ENCODE measurements at places on chromosomes 16 and 17.

DNA sequence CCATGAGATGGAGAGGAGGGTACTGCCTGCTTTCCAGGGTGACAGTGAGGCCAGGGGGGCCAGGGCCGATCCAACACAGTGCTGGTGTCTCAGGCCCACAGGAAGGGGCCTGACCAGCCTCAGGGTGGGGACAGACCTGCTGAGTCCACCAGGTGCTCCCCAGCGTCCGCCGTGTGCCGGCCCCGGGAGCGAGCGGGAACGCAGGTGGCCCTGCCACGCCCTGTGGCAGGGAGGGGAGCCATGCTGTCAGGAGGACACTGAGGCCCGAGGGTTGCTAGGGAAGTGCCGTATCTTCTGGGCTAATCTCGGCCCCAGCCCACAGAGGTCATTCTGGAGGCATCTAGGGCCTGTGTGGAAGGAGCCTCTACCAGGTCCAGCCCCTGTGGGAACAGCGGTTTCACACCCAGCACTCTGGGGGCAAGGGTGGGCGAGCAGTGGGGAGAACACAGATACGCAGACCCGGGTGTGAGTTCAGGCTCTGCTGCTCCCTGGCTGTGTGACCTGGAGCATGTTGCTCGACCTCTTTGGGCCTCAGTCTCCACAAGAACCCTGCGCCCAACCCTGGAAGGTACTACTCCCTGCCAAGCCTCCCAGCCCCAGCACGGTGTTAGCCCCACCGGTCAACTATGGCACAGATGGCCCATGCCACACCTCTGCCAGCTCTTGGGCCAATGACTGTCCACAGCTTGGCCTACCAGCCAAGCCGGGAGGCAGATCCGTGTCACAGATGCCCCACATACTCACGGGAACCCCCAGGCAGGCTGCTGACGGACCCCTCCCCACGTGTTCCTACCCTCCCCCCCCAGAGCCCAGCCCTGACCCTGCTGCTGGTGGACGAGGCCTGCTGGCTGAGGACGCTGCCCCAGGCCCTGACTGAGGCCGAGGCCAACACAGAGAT, 43.9 kb upstream of the ZC3H18 start:
- no peak for DNase-seq

DNA sequence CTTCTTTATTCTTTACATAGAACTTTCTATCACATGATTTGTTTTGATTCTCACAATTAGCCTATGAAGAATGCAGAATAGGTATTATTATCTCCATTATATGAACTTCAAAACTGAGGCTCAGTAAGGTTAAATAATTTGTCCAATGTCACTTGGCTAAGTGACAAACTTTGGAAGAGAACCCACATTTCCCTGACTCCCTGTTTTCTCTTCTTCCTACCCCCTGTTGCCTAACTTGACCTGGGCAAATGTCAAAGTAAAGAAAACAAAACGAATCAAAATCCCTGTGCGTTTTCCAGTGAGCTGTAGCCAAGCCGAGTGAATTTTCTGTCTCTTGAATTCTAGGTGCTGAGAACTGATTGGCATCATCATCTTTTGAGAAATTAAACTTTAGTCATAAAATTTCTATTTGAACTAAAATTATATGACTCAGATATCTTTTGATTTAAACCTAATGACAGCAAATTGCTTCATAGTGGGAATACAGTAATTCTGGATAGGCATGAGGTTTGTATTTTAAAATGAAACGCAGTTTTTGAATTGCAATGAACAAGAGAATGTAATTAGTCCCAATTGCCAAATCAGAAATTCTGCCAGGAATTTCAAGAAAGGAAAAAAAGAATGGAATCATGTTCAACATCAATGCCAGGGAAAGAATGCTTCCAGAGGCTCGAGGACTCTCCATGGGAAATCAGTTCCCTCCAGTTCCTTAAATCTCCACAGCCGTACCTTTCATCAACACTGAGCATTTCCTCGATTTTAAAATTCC, 4.6 kb upstream of the NACA2 start:
- DNase-seq, result no peak

DNA sequence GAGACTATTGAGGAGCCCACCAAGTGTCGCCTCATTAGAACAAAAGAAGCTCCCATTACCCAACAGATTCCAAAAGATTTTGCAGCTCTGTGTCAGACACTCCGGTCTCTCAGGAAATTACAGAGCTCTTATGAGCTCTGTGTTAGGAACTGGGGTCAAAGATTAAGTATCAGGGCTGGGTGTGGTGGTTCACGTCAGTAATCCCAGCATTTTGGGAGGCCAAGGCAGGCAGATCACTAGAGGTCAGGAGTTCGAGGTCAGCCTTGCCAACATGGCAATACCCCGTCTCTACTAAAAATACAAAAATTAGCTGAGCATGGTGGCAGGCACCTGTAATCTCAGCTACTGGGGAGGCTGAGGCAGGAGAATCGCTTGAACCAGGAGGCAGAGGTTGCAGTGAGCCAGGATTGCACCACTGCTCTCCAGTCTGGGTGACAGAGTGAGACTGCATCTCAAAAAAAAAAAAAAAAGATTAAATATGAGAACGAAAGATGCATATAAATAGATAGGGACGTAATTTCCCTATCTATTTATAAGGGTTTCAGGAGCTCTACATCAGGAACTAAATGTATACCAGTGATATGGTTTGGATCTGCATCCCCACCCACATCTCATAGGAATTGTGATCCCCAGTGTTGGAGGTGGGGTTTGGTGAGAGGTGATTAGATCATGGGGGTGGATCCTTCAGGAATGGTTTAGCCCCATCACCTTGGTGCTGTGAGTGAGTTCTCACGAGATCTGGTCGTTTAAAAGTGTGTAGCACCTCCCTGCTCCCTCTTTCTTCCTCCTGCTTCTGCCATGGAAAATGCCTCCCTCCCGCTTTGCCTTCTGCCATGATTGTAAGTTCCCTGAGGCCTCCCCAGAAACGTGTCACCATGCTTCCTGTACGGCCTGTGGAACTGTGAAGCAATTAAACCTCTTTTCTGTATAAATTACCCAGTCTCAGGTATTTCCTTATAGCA, 111.4 kb downstream of the PRKCA start:
- no peak for DNase-seq

DNA sequence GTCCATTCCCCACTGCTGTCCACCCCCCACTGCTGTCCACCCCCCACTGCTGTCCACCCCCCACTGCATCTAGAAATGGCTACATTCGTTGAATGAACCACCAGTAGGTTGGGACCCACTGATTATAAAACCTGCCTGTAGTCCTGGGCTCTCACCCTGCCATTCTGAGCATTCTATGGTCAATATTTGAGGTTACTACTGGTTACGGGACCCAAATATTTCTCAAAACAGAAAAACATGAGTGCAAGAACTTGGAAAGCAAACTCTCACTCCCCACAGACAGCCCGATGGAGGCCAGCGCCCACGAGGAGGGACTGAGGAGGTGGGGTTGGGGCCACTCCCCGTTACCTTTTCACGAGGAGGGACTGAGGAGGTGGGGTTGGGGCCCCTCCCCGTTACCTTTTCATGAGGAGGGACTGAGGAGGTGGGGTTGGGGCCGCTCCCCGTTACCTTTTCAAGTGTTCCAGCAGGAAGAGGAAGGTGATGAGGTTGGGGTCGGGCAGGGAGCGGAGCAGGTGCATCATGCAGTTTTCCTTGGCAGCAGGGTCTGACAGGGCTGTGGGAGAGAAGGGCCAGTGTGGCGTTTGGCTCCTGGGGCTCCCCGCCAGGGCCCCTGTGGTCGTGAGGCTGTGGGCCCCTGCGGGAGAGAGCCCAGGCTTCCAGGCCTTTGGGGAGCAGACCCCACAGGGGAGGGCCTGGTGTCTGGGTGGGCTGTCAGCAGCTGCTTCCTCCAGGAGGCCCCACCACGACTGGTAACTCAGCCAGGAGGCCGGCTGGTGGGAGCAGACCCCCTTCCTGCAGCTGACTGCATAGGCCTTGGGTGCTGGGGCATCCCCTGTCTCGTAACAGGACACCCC, 12.5 kb downstream of the TIMM22 start:
- no peak for DNase-seq

- peak; percentile 16 for DNase-seq
Observed at GRCh38 chr16:53503991-53504663, 1.1 kb upstream of the AKTIP start.

DNA sequence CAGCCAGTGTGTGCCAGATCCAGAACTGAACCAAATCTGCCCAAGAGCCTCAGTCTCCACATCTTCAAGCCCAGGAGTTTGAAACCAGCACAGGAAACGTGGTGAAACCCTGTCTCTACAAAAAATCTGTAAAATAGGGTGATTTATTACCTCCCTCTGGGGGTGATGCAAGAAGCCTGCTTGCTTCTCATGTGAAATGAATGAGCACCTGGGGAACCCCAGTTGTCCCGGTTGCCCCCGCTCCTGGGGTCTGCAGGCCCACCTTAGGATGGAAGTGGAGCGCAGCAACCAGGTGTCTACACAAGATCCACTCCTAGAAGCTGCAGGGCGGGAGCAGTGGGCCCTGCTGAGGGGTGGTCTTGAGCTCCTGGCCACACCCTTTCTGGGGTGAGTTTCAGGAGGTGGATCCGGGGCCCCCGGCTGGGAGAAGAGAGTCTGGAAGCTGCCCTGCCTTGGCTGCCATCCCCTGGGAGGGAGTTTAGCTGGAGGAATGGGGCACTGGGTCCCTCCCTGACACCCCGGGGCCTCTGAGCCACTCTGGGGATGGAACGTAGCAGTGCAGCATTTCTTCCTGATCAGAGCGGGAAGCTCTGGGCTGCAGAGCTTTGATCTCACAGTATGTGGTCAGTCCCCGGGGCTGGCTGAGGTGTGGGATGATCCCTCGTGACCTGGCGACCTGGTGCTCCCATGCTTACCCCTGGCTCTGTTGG, 117.8 kb downstream of the RAB11FIP4 start:
- no peak for DNase-seq

DNA sequence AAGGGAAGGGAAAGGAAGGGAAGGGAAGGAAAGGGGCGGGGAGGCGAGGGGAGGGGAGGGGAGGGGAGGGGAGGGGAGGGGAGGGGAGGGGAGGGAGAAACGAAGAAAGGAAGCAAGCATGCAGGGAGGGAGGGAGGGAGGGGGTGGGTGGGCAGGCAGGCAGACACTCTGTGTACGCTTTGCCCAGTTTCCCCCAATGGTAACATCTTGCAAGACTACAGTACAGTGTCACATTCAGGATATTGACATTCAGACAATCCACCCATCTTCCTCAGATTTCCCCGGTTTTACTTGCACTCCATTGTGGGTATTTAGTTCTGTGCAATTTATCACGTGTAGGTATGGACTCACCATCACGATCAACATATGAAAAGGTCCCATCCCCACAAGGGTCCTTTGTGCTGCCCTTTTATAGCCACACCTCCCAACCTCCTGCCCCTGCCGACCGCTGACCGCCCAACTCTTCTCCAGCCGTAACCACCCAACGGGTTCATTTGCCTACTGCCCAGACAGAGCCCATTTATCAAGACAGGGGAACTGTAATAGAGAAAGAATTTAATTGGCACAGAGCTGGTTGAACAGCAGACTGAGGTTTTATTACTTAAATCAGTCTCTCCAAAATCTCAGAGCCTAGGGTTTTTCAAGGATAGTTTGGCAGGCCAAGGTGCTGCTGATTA, 91.4 kb upstream of the FA2H start:
- no peak for DNase-seq

DNA sequence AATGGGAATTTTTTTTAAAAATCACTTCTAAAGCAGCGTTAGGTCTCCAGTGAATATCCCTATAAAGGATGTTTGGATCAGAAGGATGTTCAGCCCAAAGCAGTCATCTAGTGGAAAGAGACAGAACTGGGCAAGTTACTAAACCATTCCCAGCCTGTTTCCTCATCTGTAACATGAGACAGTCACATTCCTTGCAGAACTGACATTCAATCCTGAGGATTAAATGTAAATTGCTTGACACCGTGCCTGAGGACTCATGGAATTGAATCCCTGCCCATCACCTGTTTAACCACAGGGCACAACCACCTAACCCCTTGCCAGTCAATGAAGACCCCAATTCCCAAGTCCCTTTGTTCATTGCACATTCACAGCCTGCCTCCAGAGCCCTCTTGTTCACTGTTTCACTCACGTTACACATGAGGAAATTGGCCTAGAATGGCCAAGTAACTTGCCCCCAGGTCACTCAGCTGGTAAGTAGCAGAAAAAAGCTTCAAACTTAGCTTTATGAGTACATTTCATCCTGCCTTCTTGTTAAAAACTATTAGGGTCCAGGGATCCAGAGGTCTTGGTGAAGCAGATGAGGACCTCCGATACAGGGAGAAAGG, 1.4 kb downstream of the CMTM2 start:
- DNase-seq, result no peak

GRCh38 chr17:5182597-5183409, 8.9 kb downstream of the ZNF594 start:
- no peak for DNase-seq

GRCh38 chr16:314795-315299, 31.9 kb downstream of the PDIA2 start:
- no peak for DNase-seq

DNA sequence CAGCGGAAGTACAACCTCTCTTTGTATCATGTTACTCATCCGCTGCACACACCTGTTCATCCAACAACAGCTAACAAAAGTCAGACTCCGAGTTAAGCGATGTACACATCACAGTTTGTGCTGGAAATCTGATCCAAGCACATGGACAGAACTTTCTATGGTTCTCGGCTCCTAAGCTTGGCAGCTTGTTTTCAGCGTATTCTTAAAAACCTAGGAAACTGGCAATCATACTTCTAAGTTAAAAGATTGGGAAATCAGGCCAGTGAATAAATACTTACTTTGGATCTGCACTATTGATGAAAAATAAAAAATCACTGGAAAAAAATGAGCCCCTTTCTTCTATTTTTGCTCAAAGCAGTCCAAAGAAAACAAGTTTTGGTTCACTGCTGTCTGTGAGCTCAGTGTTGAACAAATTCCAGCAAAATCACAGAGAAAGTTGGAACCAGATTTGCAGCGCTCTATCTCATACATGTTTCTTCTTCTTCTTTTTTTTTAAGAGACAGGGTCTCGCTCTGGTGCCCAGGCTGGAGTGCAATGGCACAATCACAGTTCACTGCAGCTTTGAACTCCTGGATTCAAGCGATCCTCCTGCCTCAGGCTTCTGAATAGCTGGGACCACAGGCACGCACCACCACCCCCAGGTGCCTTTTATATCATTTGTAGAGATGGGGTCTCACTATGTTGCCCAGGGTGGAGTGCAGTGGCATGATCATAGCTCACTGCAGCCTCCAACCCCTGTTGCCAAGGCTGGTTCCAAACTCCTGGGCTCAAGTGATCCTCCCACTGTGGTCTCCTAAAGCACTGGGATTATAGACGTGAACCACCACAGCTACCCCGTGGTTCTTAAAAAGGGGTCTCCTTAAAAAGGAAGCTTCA, 71.6 kb upstream of the CREBBP start:
- no peak for DNase-seq

GRCh38 chr16:1788095-1788707, 5.3 kb downstream of the IGFALS start:
- DNase-seq, result no peak

- DNase-seq, result no peak
Observed at GRCh38 chr17:49573510-49574322, 2.0 kb upstream of the NXPH3 start.
